ENCODE measurements at places on chromosomes 6 and 20.
A peak's percentile ranks its signal among the peaks of the same experiment; 100 is the strongest.

DNA sequence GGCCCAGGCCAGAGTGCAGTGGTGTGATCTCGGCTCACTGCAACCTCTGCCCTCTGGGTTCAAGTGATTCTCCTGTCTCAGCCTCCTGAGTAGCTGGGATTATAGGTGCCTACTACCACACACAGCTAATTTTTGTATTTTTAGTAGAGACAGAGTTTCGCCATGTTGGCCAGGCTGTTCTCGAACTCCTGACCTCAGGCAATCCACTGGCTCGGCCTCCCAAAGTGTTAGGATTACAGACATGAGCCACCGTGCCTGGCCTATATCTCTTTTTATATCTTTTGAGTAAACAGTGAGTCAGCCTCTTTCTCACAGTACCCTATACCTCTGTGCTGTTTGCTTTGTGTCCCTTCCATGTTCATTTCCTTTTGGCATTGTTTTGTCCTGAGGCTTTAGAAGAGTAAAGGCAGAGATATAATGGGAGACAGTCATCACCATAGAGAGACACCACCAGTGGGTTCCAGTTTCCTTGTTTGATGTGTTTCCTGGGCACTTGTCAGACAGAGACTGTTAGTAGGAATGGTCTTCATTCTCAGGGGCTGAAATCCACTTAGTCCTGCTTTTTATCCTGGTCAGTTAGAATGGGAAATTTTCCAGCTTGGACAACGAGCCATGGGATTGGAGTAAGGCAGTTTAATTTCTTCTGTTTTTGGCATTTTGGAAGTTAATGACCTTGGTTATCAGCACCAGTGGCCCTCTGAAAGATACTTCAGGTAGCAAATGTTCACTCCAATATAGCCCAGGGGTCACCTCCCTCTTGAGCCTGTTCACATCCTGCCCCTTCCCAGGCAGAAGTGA, 32.2 kb upstream of the ASXL1 start:
- DNase-seq, result peak; percentile 73

GRCh38 chr20:59221707-59222252, 58.2 kb downstream of the ZNF831 start:
- peak; percentile 10 for DNase-seq

DNA sequence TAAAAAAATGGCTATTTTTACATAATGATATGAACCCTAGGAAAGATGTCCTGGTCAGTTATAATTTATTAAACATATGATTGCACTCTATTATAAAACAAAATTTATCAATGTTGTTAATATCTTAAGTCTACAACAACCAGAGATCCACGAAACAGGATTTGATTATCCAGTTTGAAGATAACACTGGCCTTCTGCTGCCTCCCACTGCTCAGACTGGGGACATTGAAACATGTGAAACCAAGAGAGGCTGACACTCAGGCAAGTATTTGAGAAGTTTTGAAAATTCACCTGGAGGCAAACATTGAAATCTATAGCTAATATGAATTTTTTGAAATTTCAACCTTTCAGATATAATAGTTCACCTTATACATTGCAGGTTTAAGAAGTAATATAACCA, 219.3 kb upstream of the HSF2 start:
- DNase-seq, result peak; percentile 28

DNA sequence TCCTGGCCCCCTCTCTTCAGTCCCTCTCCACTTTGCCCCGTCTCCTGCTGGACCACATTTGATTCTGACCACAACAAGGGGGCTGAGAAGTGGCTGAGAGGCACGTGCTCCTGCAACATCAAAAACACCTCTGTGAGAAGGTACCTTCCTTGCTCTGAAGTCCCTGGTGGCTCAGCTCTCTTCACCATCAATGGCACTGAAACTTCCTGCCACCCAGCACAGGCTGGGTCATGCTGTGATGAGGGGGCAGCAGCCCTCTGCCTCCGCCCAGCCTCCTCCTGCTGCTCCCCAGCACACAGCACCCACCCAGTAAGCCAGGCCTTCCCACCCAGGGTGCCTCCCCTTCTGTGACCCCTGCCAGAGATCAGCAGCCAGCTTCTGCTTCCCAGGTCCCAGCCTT, 10.3 kb downstream of the ZMYND8 start:
- DNase-seq, result no peak

- peak; percentile 61 for DNase-seq
Observed at GRCh38 chr6:18507561-18507960, 120.4 kb downstream of the RNF144B start.

GRCh38 chr6:154596701-154597100, 86.2 kb upstream of the CNKSR3 start:
- no peak for DNase-seq

DNA sequence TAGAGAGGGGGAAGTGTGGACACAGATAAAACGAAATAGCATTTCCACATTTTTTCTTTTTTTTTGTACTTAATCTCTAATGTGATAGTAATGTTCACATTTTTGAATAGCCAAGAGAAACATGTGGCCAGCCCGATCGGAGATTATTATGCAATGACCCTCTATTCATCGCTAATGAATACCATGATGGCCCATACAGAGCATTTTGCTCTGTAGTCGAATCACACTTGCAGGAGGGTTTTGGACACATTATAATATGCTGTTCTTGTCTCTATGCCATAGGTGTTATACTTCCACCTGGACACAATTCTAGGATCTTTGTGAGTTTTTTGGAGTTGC, 60.1 kb downstream of the MTHFD1L start:
- peak; percentile 67 for DNase-seq

DNA sequence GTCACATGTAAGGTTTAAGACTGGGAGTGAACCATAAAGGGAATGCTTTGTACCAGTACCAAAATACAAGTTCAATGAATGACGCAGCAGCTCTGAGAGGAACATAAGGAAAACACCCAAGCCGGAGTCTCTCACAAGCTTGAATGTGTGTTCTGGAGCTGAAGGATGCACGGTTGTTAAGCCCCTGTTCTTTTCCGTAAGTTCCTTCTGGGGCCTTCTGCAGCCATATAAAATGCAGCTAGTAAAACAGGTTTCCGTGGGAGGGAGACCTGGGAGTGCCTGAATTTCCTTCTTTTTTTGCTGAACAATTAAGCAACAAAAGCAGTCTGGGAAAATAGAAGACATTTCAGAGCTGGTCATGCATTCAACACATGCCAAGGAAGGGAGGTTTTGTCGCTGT, 73.2 kb upstream of the JAG1 start:
- no peak for DNase-seq

DNA sequence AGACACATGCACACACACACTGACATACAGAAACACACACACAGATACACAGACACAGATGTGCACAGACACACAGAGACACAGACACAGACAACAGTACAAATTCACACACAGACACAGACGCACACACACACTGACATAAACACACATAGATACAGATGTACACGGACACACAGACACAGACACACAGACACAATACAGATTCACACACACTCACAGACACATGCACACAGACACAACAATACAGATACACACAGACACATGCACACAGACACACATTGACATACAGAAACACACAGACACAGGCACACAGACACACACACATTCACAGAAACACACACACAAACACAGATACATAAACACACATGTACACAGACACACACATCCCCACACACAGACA, 183.6 kb downstream of the SMOC2 start:
- DNase-seq, result no peak

- no peak for DNase-seq
Observed at GRCh38 chr6:106197441-106197840, 111.3 kb downstream of the PRDM1 start.

GRCh38 chr6:162099685-162100084, 627.9 kb downstream of the PRKN start:
- DNase-seq, result peak; percentile 98

DNA sequence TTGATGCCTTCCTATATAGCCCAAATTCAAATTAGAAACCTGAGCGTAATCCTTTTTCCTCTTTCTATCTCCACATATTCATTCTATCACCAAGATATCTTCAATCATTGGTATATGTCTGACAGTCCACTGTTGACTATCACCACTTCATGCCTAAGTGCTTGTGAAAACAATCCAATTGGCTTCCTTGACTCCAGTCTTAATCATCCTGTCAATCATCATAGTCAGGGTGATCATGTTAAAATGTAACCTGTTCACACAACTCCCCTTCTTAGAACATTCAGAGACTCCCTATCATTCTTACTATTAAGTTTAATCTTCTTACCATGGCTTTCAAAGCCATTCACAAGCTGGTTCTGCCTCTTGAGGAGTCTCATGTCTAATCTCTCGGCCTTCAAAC, 616.7 kb downstream of the PHF3 start:
- DNase-seq, result no peak

GRCh38 chr6:37492991-37493660, 6.6 kb downstream of the CCDC167 start:
- no peak for DNase-seq

DNA sequence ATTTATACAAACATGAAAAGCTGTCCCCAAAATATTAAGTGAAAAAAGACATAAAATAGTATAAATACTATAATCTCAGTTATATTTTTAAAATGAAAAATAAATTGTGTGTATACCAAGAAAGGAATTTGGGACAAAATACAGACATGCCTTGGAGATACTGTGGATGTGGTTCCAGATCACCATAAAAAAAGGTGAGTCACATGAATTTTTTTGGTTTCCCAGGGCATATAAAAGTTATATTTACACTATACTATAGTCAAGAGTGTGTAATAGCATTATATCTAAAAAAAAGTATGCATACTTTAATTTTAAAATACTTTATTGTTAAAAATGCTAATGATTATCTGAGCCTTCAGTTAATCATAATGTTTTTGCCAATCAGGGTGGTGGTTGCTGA, 17.4 kb upstream of the SDHAF4 start:
- DNase-seq, result peak; percentile 23

DNA sequence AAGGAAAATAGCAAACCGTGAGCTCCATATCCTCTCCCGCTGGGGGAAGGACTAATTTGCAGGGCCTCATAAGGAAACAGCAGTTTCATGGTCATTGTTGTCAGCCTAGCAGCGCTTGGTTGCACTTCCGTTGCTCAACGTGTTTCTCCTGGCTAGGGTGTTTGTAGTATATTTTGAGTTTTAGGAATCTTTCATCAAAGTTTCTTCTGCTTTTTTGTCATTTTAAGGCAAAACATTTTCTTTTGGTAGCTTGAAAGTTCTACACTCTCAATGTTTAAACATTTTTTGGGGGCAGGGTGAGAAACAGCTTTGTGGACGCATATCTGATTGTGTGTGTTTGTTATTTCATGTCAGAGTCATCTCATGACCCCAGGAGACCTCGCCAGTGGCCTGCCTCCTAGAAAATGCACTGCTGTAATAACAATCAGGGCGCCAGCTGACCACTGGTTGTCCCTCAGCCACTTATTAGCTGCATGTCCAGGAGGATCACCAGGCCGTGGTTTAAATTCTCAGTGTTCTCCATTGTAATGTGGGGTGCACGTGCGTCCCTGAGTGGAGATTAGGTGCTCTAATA, 20.6 kb downstream of the JARID2 start:
- DNase-seq, result no peak

DNA sequence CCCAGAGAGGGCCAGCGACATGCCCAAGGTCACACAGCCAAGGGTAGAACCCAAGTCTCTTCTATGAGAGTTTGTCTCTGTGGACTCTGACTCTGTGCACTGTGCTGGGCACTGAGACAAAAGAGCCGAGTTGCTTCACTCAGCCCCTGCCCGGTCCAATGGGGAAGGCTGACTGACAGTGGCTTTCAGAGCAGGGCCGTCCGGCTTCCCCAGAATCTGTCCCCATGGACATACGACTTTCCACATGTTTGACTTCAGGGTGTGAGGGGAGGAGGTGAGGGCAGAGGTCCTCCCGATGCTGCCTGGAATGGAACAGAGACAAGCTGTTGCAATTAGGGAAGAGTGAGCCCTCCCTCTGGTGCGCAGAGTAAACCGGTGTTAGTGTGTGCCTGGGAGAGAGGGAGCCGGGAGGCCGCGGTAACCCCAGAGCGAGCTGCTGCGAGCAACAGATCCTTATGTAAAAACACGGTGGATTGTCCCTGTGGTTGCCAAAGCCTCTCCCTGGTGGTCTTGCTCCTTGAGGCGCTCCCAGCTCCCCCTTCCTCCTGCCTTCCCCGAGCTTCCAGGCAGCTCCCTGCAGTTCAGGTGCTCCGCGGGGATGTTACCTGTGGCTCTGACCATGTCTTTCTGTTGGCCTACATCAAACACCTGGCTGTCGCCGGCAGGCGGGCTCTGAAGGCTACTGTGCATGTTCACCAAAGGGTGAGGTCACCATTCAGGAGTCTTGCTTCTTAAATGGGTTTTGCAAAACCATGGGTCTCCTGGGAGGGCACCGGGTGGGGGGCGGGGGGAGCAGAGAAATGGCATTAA, 672 bp downstream of the SIRPA start:
- peak; percentile 65 for DNase-seq

DNA sequence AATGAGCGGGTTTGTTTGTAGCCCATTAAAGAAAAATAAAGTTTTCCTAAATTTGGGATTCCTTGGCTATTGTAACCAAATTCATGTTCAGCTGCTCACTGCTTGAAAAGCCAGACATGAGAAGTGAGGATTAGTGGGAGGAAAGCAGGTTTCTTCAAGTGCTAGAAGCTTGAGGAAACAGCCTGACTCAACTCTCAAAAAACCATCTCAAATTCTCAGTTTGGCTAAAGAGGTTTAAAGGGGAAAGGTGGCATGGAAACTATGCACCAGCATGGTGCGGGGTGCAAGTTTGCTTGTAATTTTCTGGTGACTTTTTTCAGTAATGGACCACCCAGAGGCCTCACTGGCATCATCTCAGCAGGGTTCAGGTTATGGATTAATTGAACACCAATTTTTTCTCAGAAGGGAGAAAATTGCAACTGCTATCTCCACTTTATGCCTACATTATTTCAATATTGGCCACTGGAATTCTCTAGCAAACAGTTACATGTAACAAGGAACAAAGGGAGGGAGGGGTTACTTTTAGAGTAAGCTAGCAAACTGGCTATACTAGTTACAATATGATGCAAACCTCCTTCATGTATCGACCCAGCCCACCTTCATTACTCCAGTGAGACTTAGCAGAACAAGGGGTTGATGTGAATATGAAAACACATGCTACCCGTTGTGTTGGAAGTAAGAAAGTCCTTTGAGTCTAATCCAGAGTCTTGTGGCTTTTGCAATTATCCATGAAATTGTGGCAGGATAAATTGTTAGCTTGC, 85.0 kb upstream of the IFNGR1 start:
- no peak for DNase-seq

DNA sequence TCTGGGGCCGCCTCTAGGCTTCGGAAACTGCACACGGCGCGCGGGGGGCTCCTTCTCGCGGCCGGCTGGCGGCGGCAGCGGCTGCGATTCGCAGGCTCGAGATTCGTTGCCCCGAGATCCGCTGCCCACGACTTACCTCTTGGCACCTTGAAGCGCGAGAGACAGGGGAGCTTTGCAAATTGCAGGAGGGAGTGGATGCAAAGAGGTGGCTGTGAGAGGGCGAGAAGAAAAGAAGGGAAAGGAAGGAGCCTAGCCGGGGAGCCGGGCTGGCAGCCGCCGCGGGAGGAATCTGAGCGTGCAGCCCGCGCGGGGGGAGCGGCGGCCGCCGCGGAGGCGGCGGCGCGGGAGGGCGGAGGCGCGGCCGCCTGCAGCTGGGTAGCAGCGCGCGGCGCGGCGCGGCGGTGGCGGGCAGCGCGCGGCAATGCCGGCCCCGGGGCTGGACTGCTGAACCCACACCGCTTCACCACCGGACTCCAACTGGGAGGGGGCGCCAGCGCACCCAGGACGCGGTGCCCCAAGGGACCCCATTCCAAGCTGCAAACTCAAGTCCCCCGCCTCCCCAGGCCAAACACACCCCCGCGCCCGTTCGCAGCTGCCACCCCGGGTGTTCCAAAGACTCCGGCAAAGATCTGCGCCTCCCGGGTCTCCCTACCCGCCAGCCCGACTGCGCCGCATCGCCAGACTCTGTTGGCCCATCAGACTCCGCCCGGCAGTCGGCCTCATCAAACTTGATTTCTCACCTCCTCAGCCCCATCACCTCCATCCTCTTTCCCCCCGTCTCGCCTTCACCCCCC, 44.2 kb upstream of the SUPT3H start:
- peak; percentile 82 for DNase-seq
